GM04504 (cell line): ENCODE measurements at places on chromosomes 6 and 20.

DNA sequence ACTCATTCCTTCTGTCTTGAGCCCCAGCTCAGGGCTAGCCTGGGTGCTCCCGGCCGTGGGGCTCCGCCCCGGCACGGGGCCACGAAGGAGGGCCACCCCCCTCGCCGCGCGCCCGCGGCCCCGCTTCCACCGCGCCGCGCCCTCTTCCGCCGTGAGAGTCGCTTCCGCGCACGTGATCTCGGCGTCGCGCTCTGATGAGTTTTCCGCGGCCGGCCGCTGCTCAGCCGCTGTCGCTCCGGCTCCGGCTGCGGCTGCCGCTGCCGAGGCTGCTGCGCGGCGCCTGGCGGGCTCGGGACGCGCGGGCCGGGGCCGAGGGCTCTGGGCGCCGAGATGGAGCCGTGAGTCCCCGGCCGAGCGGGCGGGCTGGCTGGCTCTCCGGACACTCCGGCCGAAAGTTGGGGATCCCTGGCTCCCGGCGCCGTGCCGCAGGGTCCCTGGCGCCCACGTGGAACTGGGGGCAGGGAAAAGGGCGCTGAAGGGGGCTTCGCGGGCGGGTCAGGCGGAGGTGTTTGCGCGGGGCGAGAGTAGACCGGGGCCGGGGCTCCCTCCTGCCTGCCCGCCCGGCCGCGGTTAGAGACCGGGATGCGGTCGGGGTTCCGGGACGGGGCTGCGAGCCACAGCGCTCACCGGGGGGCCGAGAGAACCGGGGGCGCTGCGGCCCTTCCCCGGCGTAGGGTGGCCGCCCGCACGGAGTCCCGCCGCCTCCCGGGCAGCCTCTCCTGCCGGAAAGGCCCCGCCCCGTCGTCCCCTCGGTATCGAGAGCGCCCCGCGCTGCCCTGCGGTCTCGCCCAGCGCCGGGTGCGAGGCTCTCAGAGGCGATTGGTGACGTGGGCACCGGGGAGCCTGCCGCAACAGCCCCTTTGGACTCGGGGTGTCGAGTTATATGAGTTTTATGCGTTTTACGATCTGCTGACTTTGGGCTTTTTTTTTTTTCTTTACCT lies at the start of gene TMEM181:
TMEM181 (plus strand) TSS at position 197 of the 941 bp plus-strand sequence; CDS start at position 331, 134 bp downstream.
- peak; percentile 58 for DNase-seq

DNA sequence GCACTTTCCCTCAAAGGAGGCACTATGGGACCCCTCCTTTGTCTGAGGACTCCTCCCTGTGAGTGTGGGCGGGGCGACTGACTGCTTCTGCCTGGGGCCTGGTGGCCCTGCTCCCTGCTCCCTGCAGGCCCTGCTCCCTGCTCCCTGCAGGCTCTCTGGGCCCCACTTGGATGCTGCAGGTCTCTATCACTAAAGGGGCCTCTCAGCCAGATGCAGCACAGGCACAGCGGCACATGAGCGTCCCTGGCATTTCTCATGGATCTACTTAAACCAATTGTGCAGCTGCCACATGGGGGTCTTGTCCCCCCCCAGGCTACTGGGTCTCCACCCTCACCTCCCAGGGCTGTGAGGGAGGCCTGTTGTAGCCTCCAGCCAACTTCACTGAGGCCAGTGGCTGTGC lies 7.8 kb downstream of the EEF1A2 start:
- no peak for DNase-seq

DNA sequence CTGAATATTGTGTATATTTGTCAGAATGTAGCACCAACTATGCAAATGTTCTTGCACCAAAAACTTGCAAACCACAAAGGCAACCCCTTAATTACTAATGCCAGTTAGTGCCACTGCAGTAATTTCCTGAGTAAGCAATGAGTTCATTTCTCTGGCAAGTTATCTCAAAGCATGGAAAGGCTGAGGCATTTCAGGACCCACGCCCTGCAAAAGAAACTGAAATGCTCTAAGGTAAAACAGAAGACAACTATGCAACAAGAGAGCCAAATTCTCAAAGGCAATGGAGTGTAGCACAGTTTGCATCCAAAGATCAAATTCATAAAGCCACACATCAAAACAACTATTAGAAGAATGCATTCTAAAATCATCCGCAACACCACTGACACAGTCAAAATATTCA lies 994.4 kb downstream of the EYS start:
- no peak for DNase-seq

GRCh38 chr6:11083491-11083890 lies 10.1 kb upstream of the SMIM13 start:
- DNase-seq: no peak

DNA sequence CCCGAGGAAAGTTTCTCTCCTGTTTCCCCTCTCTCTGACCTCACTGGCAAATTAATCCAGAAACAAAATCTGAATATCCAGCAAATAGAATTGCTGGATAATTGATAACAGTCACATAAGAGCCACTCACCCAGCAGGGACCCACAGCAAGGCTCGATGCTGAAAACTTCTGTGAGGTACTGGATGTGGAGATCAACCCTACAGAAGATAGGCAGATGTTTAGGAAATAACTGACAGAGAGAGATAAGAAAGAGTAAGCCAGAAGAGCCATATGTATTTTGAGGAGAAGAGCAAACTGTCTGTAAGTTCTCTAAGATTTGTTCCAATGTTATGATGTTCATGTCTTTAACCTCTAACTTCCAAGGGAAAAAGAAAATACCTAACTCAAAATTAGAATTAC lies 59.7 kb downstream of the PKHD1 start:
- no peak for DNase-seq

GRCh38 chr6:33315793-33316602 lies 1.5 kb downstream of the ZBTB22 start:
- no peak for DNase-seq

DNA sequence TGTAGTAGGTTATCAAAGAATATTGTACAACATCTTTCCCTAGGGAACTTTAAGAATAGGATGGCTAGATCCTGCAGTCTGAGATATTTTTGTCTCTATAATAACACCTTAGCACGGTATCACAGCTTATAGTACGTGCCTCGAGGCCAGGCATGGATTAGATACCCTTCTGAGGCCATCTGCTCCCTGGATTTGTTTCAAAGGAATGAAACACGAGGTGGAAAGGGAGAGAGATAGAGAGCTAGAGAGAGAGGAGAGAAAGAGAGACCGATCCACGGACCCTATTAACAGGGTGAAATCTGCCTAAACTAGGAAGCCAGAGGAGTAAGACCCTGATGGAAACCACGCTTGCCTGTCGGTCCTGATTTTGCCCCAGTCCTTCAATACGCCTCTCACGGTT lies 92.5 kb downstream of the CD83 start:
- DNase-seq: no peak

- DNase-seq: no peak
Measured at GRCh38 chr20:38344107-38344701, 2.1 kb upstream of the LBP start.

DNA sequence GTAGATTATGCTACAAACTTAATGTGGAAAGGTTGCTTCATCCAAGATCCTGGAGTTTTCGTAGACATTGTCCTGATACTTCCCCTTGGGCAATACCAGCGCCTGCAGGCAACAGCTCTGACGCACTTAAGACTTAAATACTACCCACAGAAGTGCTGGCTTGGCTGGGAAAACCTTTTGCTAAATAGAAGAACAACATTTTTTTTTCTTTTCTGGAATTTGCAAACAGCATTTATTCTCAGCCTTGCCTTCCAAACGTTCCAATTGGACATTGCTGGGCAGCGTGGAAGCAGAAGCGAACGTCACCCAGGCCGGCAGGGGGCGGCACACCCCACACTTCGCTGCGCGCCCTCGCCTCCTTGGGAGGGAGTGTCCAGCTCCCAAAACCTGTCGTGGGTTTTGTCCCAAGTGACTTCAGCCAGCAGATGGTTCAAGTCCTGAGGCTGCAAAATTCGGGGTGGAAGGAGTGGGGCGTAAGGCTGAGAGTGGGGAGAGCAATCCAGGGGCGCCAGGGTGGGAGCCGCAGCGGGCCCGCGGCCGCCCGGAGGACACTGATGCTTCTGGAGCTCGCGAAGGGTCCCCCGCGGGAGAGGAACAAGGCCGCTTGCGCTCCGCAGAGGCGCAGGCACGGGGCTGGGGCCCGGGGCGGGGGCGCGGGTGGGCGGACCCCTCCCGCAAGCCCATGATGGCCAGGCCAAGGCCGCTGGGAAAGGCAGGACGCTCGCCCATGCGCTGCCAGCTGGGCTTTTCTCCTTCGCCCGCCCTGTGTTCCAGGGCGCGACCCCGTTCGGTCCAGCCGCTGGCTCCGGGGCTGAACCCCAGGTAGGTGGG lies 60.8 kb upstream of the MAP3K4 start:
- peak; percentile 55 for DNase-seq

GRCh38 chr6:107123501-107123900 lies 8.2 kb upstream of the BEND3 start:
- DNase-seq: no peak

- DNase-seq: no peak
Measured at GRCh38 chr6:34583461-34583860, 27.3 kb upstream of the SPDEF start.

GRCh38 chr6:75220357-75220756 lies 14.5 kb upstream of the COL12A1 start:
- DNase-seq: no peak

DNA sequence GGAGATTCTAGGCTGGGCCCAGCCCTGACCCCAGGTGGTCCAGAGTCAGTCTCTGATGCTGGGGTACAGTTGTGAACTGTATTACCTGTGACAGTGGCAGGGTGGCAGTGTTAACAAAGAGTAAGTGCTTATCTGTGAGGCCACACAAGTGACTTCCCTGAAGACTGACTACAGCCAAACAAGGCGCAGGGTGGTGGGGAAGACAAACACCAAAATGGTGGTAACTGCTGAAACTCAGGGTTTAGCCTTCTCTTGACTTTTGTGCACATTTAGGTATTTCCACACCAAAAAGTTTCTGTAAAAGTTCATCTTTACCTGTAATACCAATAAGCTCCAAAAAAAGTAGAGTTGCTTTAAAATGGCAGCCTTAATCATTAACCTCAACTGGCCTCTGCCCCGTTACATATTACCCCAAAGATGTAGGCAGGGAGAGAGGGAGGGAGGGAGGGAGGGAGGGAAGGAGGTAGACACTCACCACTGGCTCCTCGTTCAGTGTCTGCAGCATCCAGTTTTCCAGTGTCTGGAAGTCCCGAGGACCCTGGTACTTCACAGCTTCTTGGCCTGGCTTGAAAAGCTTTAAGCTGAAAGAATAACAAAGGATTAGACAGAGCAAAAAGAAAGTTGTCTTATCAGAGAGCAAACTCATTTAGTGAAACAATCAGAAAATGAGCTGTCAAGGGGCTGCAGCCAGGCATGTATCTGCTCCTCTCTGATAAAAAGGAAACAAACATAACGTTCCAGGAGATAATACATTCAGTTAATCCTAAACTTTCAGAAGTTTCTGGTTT lies 11.3 kb downstream of the TXNDC5 start:
- DNase-seq: no peak

DNA sequence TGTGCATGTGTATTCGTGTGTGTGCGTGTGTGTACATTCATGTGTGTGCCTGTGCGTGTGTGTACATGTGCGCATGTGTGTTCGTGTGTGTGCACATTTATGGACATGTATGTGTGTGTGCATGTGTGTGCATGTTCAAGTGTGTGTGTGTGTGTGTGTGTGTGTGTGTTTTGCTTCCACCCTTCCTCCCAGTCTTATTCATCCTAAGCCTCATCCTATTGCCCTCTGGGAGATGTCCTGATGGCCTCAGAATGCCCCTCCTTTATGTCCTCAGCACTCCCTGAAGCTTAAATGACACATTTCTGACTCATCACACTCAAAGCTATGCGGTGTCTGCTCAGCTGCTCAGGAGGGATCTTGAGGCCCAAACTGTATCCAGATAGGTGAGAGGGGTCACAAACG lies 76.6 kb upstream of the CCDC167 start:
- peak; percentile 51 for DNase-seq

GRCh38 chr20:4435225-4435624 lies 286.5 kb upstream of the PRND start:
- peak; percentile 77 for DNase-seq

- peak; percentile 97 for DNase-seq
Measured at GRCh38 chr20:50292591-50293283, 102.1 kb downstream of the CEBPB start.

DNA sequence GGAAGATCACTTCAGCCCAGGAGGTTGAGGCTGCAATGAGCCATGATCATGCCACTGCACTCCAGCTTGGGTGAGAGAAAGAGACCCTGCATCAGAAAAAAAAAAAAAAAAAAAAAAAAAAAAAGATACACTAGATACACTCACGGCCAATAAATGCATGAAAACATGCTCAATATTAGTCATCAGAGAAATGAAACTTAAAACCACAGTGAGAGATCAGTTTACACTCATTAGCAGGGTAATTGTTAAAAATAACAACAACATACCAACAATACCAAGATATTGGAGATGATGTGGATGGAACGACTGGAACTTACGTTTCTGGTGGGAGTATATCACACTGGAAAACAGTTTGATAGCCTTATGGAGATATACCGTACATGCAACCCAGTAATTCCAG lies 29.9 kb downstream of the HS3ST5 start:
- no peak for DNase-seq

- no peak for DNase-seq
Measured at GRCh38 chr20:9909167-9909566, 70.3 kb upstream of the PAK5 start.

GRCh38 chr20:37179683-37180524 lies 556 bp upstream of the MROH8 start:
- peak; percentile 38 for DNase-seq

GRCh38 chr6:5173810-5174209 lies 86.9 kb downstream of the LYRM4 start:
- no peak for DNase-seq

GRCh38 chr6:139680819-139681218 lies 306.4 kb upstream of the CITED2 start:
- no peak for DNase-seq

- no peak for DNase-seq
Measured at GRCh38 chr20:32473231-32474008, 111.7 kb downstream of the NOL4L start.

DNA sequence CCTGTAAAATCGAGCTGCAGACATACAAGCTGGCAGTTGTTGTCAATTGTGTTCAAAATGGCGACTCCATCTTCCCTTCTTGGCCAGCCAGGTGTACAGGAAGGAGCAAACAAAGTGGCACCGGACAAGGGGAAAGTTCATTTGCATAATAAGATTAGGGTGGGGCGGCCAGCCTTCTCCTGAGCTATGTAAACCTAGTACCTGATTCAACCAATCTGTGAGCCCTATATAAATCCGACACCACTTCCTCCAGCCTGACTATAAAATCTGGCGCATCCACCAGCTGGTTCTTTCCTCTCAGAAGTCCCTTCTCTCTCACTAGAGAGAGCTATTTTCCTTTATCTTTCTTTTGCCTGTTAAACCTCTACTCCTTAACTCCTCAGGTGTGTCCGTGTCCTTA lies 8.1 kb upstream of the HBS1L start:
- DNase-seq: no peak

GRCh38 chr6:47351621-47352020 lies 41.9 kb upstream of the TNFRSF21 start:
- DNase-seq: no peak

DNA sequence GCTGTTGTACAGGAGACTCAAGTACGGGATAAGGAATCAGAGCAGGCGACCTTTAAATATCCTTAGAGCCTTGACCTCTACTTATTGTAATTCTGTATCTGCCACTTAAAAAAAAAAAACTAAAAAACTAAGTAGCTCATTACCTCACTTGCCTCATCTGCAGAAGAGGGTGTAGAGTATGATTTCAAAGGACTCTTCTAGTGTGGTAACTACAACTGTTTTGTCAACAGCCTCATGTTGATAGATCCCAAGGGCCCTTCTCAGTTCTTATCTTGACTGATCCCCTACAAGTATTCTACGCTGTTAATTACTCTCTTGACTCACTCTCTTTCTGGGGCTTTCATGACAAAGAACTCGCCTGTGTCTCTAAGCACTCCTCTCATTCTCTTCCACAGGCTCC lies 16.7 kb upstream of the PDYN start:
- no peak for DNase-seq
